ENCODE measurements at places on chromosomes 13 and 19.

- no peak for DNase-seq
These were observed 44.3 kb downstream of the NDFIP2 start for GRCh38 chr13:79525064-79525857.

DNA sequence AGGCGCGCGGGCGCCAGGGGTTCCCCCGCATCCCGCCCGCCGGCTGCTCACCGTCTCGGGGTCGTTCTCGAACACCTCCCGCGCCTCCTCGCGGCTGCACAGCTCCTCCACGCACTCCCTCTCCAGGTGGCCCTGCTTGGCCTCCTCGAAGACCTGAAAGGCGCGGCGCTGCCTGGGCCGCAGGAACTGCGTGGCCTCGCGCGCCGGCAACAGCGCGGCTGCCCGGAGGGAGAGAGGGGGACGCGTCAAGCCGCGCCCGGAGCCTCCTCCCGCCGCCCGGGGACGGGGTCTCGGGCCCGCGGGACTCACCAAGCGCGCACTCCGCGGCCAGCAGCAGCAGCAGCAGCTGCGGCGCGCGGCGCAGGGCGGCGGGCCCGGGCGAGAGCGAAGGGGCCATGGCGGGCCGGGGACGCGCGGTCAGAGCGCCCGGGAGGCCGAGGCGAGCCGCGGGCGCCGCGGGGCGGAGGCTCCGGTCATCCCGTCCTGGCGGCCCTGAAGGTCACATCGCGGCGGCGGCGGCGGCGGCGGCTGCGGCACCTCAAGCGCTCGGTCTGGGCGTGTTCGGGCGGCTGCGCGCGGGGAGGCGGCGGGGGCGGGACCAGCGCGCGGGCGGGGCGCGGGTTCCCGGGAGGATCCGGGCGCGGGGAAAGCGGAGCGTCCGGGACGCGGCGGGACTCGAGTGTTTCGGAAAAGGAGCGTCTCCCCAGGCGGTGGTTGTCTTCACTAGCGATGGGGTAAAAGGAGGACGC is at the start of gene GAS6:
GAS6 (minus strand) TSS at position 553 of the 749 bp plus-strand sequence; CDS start at position 397, 156 bp downstream.
- DNase-seq: peak; percentile 63

- DNase-seq: no peak
These were observed 13.4 kb upstream of the C19orf33 start for GRCh38 chr19:38290631-38291147.

- no peak for DNase-seq
These were observed 30.0 kb downstream of the MYO9B start for GRCh38 chr19:17105556-17105955.

DNA sequence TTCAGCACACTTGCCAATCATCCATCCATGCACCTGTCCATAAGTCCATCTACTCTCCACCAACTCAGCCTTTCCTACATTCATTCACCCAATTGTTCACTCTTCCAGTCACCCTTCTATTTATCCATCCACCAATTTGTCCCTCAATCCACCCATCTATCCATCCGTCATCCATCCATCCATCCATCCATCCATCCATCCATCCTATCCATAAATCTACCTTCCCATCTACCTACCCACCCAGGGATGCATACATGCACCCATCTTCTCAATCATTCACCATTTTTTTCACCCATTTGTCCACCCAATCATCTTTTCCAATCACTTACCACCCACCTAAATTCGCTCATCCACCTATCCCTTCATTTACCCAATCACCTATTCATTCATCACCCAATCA is 14.6 kb upstream of the CEACAM20 start:
- DNase-seq: no peak

- DNase-seq: no peak
These were observed 11.3 kb upstream of the EMC10 start for GRCh38 chr19:50465000-50465399.

- no peak for DNase-seq
These were observed 191.8 kb downstream of the GGACT start for GRCh38 chr13:100396776-100397175.

DNA sequence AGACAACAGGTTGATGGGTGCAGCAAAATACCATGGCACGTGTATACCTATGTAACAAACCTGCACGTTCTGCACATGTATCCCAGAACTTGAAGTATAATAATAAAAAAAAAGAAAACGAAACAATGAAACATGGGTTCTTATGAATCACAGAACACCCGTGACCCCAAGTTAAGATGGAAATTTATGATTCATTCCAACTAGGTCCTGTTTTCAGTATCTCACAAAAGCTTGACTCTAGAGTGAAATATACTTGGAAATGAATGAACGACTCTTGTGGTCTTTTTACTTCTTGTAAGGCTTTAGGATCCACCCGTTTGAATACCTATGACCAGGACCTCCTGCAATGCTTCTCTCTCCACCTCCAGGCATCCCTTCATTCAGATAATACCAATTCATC is 3.5 kb upstream of the LILRB4 start:
- no peak for DNase-seq

GRCh38 chr13:112931028-112931934 is 37.7 kb upstream of the MCF2L start:
- DNase-seq: peak; percentile 87

GRCh38 chr13:39967199-39967959 is 311.9 kb downstream of the COG6 start:
- no peak for DNase-seq

DNA sequence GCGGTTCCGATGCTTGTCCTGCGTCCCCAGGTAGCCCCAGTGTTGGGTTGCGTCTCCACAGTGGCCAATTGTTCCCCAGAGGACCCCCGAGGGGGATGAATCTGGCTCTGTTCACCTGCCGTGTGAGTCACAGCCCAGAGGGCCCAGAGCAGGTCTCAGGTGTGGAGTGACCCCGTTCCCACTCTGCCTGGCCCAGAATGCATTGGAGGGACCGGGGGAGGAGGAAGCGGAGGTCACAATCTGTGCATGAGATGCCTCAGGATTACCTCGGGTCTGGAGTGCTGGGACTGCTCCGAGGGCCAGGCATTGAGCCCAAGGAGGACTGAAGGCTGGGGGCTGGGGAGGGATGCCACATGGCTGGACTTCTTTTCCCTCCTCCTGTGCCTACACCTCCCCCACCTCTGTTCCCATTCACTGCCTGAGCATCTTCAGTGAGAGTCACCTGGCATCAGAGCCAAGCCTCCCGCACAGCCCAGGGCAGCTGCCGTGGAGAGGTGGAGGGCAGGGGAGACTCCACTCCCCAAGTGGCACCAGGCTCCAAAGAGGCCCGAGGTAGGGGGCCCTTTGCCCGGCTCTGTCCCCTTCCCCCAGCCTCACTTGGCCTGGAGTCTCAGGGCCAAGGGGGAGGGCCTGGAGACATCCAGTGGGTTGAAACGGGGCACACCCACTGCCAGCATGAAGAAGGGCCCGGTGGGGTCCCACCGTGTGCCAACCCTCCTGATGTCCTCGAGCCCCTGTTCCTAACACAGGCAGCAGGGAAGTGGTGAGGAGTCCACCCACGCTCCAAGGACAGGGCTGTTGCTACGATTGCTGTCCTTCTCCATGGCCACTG is 81.1 kb downstream of the CHST8 start:
- DNase-seq: no peak
